ENCODE measurements at places on chromosomes 6 and 20.

GRCh38 chr6:158970640-158971275, 29.2 kb downstream of the RSPH3 start:
- DNase-seq: no peak

GRCh38 chr6:12288211-12288618, 1.9 kb upstream of the EDN1 start:
- no peak for DNase-seq

DNA sequence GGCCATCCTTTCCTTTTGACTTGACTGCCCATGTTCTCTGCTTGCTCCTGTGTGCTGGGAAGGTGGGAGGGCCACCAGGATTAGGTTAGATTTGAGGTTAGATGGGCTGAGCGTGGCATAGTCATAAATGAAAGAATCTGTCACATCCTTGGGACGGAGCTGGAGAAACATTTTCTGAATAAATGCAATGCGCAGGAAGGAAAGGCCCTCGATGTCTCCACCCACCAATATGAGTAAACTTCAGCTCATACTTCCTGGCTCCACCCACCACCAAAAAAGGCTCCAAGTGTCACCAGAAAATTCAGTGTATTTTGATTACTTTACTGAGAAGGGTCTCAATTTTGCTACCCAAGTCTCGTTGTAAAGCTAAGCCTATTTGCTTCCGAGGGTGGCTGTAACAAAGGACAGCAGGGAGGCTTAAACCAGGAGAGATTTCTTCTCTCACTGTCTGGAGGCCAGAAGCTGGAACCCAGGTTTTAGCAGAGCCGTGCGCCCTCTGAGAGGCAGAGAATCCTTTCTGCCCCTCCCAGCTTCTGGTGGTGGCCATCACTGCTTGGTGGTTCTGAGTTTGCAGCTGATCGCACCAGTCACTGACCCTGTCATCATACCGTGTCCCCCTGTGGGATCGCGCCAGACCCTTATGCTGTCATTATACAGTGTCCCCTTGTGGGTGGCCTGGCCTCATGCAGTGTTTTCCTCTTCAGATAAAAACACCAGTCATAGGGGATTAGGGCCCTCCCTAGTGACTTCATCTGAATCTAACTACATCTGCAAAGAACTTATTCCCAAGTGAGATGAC, 137.8 kb downstream of the TTLL2 start:
- DNase-seq: no peak

DNA sequence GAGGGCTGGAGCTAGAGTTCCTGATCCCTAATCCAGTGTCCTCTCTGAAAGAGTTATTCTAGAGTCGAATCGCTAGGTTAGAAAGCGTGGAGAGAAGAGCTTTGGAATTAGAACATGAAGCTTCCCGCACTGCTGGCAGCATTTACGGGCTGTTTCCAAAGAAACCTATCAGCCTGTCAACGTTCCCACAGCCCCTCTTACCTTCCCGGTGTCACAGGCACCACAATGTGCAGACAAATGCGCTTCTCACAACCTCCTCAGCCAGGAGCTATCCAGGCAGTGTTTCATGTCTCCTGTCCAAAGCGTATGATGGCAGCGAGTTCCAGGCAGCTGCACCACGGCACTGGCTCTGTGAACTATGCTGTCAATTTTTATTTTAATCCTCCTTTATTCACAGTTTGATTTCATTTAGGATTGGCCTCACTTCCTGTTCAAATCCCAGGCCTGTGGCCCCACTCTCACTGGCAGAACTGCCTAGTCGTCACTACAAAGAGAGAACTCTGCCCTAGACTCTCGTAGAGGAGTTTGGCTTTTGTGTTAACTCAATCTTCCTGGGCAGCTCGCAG, 322.8 kb upstream of the SOX4 start:
- no peak for DNase-seq

DNA sequence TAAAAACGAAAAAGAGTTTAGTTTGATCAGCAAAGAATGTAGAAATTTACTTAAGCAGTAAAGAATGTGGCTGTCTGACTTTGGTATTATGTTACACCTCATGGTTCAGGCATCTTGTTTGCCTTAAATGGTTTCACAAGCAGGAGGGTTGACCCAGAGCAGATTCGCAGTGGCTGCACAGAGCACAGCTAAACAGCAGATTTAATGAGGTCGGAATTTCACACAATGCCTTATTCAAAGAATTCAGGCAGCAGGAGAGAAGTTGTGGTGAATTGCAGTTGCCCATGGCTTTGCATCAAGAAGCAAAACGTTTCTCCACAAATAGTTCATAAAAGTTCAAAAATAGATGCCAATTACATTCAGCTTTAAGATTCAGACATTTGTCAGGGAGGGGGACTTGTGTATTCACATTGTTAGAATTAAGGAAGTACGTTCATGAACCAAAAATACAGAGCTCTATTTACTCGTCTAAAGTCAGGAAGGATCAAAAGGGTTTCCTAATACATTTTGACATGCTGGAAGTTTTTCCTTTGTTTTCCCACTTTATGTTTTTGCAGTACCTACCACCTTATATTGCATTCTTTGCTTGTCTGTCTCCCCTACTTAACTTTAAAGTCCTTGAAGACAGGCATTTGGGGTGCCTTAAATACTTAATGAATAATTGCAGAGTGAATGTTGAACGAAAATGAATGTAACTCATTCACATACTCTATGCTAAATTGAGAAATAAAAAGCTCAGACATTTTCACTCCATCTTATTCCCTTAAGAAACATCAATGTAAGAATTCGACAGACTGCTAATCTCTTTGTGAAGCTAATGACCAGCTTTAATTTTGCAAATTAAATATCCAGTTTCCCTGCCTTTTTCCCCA, 1163.6 kb upstream of the CITED2 start:
- DNase-seq: no peak

DNA sequence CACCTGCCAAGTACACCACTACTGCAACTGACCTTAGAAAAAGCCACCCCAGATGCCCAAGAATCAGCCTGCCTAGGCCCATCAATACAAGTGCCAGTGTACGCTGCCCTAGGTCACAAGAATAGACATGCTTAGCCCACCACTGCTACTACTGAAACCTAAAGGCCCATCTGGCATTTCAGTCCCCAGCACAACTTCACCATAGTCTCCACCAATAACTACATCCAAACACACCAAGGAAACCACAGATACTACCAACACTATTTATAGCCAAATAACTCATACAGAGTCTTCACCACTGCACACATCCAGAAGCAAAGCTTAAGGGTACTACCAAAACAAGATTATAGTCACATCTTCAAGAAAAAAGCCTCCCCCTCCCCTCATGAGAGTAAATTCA, 28.2 kb downstream of the TREML4 start:
- DNase-seq: no peak
